ENCODE measurements at places on chromosomes 3 and 15. TPM values are rescaled to one million over a fixed set of nuclear protein-coding genes. Genes with fewer than 3 reads are reported as not detected.

The CEP19 gene
- 5.6 TPM for total RNA-seq

The BCL6 gene
- 52.8 TPM for total RNA-seq

The PIERCE2 gene
- total RNA-seq = 0.81 TPM

The RTP1 gene
- total RNA-seq = not detected

The TIMP4 gene
- 0.11 TPM for total RNA-seq

The PEX5L gene
- 0.35 TPM for total RNA-seq

The PIF1 gene
- 30.0 TPM for total RNA-seq

GRCh38 chr3:23106666-23107065 lies 96.5 kb upstream of the UBE2E2 start:
- DNase-seq = no peak

- DNase-seq = no peak
Measured at GRCh38 chr3:168250415-168250861, 154.7 kb upstream of the GOLIM4 start.

- no peak for DNase-seq
Measured at GRCh38 chr3:10002951-10003350, 16.3 kb upstream of the EMC3 start.

GRCh38 chr3:69766638-69767037 lies 27.4 kb downstream of the MITF start:
- DNase-seq = no peak

DNA sequence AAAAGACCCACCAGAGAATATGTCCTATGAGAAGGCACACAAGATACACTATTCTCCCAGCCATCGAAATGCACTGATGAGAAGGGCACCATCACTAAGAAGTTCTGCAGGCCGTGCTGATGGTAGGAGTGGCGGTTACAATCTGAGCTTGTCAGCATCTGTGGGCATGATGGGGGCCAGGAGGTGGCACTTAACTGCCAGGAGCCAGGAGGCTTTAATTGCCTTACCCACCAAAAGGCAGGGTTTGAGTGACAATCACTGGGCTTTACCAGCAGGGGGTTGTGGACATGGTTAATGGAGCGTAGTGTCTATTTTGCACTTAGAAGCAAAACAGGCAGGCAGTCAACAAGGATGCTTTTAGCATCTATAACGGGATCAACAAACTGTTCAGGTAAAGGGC lies 16.0 kb upstream of the SQOR start:
- peak; percentile 42 for DNase-seq

- no peak for DNase-seq
Measured at GRCh38 chr15:98954411-98954810, 53.2 kb downstream of the PGPEP1L start.

GRCh38 chr3:13116426-13116825 lies 43.2 kb upstream of the IQSEC1 start:
- DNase-seq = no peak

GRCh38 chr3:162491952-162492351 lies 995.3 kb downstream of the OTOL1 start:
- DNase-seq = no peak

DNA sequence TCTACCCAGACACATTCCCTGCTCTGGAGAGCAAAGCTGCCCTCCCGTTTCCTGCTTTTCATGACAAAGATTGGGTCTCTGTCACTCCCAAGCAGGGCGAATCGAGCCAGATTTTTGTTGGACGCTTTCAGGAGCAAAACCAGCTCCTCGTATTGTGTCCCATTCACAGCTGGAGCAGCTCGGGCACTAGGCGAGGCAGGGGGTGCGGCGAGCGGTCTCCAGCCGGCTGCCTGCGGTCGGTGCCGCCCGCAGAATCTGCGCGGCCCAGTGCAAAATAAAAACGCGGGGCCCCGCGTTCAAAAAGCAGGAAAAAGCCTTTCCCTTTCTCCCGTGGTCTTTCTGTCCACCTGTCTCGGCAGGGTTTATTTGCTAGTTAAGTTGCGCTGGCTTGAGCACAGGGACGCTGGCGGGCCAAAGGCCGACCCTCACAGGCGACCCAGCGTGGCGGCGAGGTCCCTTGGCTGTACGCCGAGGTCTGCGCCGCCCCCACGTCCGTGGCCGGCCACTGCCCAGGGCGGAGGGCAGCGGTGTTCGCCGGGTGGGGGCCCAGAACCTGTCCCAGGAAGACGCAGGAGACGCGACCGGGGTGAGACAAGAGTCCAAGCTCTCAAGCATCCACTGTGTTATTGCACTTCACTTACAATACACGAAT lies 71.2 kb downstream of the CYP19A1 start:
- no peak for DNase-seq

- DNase-seq = no peak
Measured at GRCh38 chr3:184542577-184542976, 19.0 kb upstream of the EPHB3 start.

- no peak for DNase-seq
Measured at GRCh38 chr3:11050666-11051323, 58.2 kb downstream of the SLC6A1 start.

GRCh38 chr3:12237912-12238650 lies 50.8 kb upstream of the PPARG start:
- DNase-seq = no peak

- no peak for DNase-seq
Measured at GRCh38 chr3:60553144-60553543, 698.1 kb downstream of the FHIT start.

- no peak for DNase-seq
Measured at GRCh38 chr3:162295323-162295983, 798.8 kb downstream of the OTOL1 start.

GRCh38 chr3:151305060-151305774 lies 11.4 kb downstream of the GPR87 start:
- peak; percentile 51 for DNase-seq

- peak; percentile 25 for DNase-seq
Measured at GRCh38 chr3:49476563-49476962, 6.5 kb downstream of the DAG1 start.

GRCh38 chr3:39707314-39707909 lies 102.0 kb upstream of the MYRIP start:
- DNase-seq = no peak

GRCh38 chr3:45137656-45138181 lies 8.5 kb downstream of the CDCP1 start:
- DNase-seq = no peak

DNA sequence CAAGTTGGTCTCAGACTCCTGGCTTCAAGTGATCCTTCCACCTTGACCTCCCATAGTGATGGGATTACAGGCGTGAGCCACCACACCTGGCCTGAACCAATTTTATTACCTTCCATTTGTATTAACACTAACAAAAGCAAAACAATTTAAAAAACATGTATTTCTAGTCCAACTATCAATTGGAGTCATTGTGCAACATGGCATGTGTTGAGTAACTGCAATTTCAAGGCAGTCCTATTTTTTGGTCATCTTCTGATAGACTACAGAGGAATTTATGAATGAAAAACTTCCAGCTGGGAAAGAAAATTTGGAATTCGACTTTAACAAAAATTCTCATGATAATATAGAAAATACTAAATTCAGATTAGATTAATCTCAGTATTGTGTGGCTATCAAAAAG lies 16.8 kb downstream of the SPTSSB start:
- no peak for DNase-seq
